Adrenal gland (tissue), 19 donors: ENCODE measurements at places on chromosomes 16 and 17. TPM values are rescaled to one million over a fixed set of nuclear protein-coding genes. Genes with fewer than 3 reads are reported as not detected.

The KRT222 gene
- 7.1 TPM for total RNA-seq

The KRTAP1-1 gene
- total RNA-seq = not detected

The KLHL10 gene
- not detected for total RNA-seq

The ENPP7 gene
- total RNA-seq = not detected

The ATF7IP2 gene
- total RNA-seq = 16.2 TPM

The RNF222 gene
- total RNA-seq = not detected

The SYT17 gene
- 1.9 TPM for total RNA-seq

The ADAM11 gene
- total RNA-seq = 0.29 TPM

The VPS35 gene
- 72.8 TPM for total RNA-seq

The WFDC1 gene
- 284 TPM for total RNA-seq

The TP53TG3F gene
- total RNA-seq = not detected

The KRTAP2-2 gene
- total RNA-seq = not detected

The FZD2 gene
- total RNA-seq = 3.3 TPM

The GUCY2D gene
- not detected for total RNA-seq

The CCDC154 gene
- total RNA-seq = 0.89 TPM

The SMIM36 gene
- total RNA-seq = not detected

The LPCAT2 gene
- total RNA-seq = 33.1 TPM

The ITGB3 gene
- total RNA-seq = 0.12 TPM

The KRT40 gene
- not detected for total RNA-seq

The G6PC1 gene
- total RNA-seq = not detected

The FAM171A2 gene
- 2.0 TPM for total RNA-seq
